Aorta (tissue), 5 donors: ENCODE measurements at places on chromosomes 3 and 15. TPM values are rescaled to one million over a fixed set of nuclear protein-coding genes. Genes with fewer than 3 reads are reported as not detected.

- no peak overlapping the region for H3K27ac ChIP-seq
- DNase-seq, result no peak
- no peaks in the 10 kb centered on the region for H3K4me1 ChIP-seq
- no peak overlapping the region for H3K4me3 ChIP-seq
- no peaks in the 10 kb centered on the region for H3K27me3 ChIP-seq
Measured at GRCh38 chr3:183148056-183148455, 14.5 kb downstream of the LAMP3 start.

The TMEM45A gene
- total RNA-seq, result 47.5 TPM

The ACKR2 gene
- 3.1 TPM for total RNA-seq

DNA sequence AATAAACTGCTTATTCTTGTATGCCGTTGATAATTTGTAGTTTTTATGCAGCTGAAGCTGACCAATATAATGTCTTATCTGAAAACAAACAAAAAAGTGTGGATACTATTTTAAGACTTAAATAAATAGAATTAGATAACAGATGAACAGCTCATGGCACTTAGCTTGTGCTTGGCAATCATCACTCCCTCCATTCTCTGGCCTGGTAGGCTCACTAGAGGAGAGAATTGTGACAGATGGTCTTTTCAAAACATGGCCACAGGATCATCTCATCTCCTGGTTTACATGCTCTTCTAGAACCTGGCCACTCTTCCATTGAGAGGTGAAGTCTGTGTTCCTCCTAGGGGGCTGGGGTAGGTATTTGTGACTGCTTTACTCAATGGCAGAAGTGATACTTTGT is 58.4 kb upstream of the RBP1 start:
- no peaks in the 10 kb centered on the region for H3K36me3 ChIP-seq
- H3K27ac ChIP-seq, result no peak overlapping the region
- H3K4me3 ChIP-seq, result no peak overlapping the region
- DNase-seq, result no peak
- H3K27me3 ChIP-seq, result no peaks in the 10 kb centered on the region
- peaks cover 2% of the 10 kb centered on the region for H3K4me1 ChIP-seq

- no peak overlapping the region for H3K27ac ChIP-seq
- no peak for DNase-seq
- H3K27me3 ChIP-seq, result no peaks in the 10 kb centered on the region
- H3K36me3 ChIP-seq, result no peaks in the 10 kb centered on the region
Measured at GRCh38 chr3:98232489-98232888, 31.6 kb upstream of the OR5H6 start.

The MYL3 gene
- 3.0 TPM for total RNA-seq

GRCh38 chr15:82963471-82964341 is 11.2 kb upstream of the HOMER2 start:
- H3K36me3 ChIP-seq, result peaks cover 2% of the 10 kb centered on the region
- no peak overlapping the region for H3K27ac ChIP-seq
- H3K4me3 ChIP-seq, result no peak overlapping the region
- H3K4me1 ChIP-seq, result no peaks in the 10 kb centered on the region

The GPD1L gene
- total RNA-seq, result 33.4 TPM

DNA sequence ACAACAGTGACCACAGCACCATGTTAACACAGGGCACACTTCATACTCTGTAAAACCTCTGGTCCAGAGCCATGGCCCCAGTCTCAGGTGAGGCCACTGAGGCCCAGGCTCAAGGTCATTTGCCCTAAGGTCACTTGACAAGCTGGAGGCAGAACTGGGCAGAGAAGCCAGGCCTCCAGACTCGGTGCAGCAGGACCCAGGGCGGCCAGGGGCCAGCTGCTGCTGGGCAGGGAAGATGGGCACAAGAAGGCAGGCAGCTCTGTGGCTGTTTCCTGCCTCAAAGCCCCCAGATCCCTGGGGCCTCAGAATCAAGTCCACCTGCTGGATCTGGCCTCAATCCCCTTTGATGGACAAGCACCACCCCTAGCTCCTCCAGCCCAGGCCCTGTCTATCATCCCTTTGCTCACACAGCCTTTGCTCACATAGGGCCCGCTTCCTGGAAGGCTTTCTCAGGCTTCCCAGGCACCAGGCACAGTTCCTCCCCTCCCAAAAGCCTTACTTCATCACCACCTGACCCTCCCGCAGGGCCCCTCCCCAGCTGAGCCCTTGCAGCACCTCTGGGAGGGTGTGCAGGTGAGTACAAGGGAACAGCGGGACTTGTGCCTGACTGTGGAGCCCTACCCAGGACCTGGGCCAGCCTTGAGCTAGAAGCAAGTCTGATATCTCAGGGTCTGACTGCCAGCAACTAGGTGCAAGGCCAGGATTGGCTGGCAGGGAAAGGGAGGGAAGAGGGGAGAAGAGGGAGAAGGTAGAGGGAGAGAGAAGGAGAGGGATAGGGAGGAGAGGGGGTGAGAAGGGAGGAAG is 38.0 kb upstream of the LINGO1 start:
- H3K36me3 ChIP-seq, result no peaks in the 10 kb centered on the region

DNA sequence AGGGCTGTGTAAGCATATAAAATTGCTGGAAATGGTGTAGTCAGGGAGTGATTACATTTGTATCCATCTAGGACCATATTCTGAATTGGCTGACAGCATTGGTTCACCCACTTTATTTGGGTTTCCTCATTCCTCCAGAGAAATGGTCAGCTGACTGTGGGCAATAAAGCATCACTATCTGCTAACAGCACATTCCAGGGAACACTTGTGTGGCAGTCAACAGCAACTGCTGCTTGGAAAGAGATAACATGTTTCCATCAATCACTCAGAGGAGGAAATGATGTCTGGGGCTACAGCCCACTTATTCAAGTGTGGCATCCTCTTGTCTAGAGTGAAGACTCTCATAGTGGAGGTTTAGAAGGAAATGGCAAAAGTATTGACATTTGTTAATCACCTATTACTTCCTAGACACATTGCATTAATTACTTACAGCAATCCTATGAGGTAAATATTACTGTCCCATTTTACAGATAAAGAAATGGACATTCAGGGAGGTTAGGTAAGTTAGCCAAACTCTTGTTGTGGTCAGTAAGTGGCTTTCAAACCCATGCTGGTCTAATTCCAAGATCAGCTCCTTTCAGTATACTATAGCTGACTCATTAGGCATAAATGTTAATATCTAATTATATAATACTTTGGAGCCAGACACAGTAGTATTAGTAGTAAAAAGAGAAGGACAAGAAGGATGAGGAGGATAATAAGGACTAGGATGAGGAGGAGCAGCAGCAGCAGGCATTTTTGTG is 247.8 kb downstream of the ALCAM start:
- H3K36me3 ChIP-seq, result no peaks in the 10 kb centered on the region
- H3K4me3 ChIP-seq, result no peak overlapping the region
- H3K27me3 ChIP-seq, result no peaks in the 10 kb centered on the region
- H3K27ac ChIP-seq, result no peak overlapping the region
- no peak for DNase-seq

The CYP8B1 gene
- total RNA-seq, result not detected

DNA sequence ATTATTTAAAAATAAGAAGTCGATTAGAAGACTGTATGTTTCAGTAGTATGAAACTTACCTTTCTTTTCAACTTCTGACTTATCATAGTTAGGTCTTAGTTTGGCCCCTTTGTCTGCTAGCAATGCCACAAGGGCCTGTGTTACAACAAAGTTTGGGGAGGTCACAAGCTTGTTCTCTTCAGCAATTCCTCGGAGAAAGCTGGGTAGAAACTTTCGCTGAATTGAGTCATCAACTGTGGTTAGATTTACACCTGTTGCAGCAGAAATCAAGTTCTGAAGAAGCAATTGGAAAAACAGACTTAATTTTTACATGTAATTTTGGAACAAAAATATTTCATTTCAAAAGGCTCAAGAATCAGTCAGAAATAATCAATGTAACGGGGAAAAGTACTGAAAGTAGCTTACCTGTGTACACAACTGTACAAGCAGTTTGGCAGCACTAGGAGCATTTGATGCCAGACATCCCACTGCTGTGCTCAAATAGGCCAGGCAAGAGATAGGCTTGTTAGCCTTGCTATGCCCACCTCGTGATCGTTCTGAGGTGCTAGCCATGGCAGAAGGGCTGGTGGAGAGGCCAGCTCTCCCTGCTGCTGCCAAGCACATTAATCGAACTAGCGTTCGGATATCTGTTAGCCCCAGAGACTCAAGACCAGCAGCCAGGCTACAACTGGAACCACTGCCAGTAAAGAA is 58.6 kb downstream of the FBXL22 start:
- H3K4me1 ChIP-seq, result no peaks in the 10 kb centered on the region
- no peaks in the 10 kb centered on the region for H3K27me3 ChIP-seq
- peaks cover 9% of the 10 kb centered on the region for H3K36me3 ChIP-seq
- no peak overlapping the region for H3K4me3 ChIP-seq
- DNase-seq, result no peak
- H3K27ac ChIP-seq, result no peak overlapping the region

DNA sequence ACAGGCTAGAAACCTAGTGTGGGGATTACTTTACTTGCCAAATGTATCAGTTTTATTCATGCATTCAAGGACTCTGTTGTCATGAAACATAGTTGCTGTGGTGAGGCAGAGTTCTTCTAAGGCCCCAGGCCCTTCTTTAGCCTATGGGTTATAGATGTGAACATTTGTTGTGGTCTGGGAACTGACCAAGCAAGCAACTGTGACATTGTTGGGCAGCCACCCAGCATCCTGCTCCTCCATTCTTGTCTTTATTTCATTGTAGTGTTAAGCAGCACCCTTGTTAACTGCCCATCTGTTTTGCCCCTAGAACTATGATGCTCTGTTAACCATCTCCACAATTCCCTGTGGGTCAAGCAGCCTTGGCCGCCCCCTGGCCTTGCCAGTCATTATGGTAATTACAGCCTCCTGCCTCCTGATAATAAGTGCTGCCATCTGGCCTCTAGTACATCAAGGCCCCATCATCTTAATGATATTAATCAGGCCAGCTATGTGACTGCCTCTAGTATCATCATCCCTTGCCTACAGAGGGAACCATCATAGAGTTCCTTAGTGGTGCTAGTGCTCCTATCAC is 12.2 kb upstream of the IFT57 start:
- H3K27me3 ChIP-seq, result no peaks in the 10 kb centered on the region
- no peak overlapping the region for H3K27ac ChIP-seq
- H3K36me3 ChIP-seq, result no peaks in the 10 kb centered on the region
- no peak for DNase-seq
- H3K4me1 ChIP-seq, result no peaks in the 10 kb centered on the region
- H3K4me3 ChIP-seq, result no peak overlapping the region

DNA sequence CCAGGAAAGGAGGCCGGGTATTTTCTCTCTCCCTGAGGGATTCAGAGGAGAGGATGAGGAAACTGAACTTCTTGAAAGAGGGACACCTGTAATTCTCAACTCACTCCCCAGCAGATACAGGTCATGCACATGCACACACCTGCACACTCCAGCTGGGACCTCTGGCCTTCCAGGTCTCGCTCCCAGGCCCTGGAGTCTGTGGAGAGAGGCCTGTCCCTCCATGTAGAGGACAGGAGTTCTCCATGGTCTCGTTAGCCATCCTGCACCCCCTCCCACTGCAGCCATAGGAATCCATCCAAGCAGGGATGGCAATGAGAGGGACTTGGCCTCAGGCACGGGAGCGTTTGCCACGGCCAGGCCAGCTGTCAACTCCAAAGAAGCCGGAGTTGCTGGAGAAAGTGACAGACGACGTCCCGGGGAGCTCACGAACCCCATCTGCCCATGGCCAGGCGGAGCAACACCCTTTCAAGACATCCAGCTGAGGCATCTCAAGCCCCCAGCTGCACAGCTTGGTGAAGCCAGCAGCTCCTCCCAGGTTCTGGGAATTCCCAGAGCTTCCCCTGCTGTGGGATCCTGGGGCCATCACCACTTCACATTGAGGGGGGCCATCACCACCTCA is 223.3 kb downstream of the UACA start:
- H3K27me3 ChIP-seq, result no peaks in the 10 kb centered on the region
- DNase-seq, result no peak
- no peaks in the 10 kb centered on the region for H3K36me3 ChIP-seq
- H3K27ac ChIP-seq, result no peak overlapping the region
- no peaks in the 10 kb centered on the region for H3K4me1 ChIP-seq

The ACP3 gene
- total RNA-seq, result 4.2 TPM

The EIF2A gene
- total RNA-seq, result 72.8 TPM

GRCh38 chr3:51539291-51539941 is 897 bp downstream of the RAD54L2 start:
- H3K4me3 ChIP-seq, result peak overlapping the region; percentile 87
- no peaks in the 10 kb centered on the region for H3K27me3 ChIP-seq
- DNase-seq, result no peak

The PPP4R2 gene
- total RNA-seq, result 65.4 TPM

The POTEB2 gene
- not detected for total RNA-seq

- no peak overlapping the region for H3K27ac ChIP-seq
- no peaks in the 10 kb centered on the region for H3K27me3 ChIP-seq
- DNase-seq, result no peak
- H3K36me3 ChIP-seq, result no peaks in the 10 kb centered on the region
- H3K4me1 ChIP-seq, result no peaks in the 10 kb centered on the region
- H3K4me3 ChIP-seq, result no peak overlapping the region
Measured at GRCh38 chr15:96054621-96055020, 275.9 kb upstream of the NR2F2 start.

DNA sequence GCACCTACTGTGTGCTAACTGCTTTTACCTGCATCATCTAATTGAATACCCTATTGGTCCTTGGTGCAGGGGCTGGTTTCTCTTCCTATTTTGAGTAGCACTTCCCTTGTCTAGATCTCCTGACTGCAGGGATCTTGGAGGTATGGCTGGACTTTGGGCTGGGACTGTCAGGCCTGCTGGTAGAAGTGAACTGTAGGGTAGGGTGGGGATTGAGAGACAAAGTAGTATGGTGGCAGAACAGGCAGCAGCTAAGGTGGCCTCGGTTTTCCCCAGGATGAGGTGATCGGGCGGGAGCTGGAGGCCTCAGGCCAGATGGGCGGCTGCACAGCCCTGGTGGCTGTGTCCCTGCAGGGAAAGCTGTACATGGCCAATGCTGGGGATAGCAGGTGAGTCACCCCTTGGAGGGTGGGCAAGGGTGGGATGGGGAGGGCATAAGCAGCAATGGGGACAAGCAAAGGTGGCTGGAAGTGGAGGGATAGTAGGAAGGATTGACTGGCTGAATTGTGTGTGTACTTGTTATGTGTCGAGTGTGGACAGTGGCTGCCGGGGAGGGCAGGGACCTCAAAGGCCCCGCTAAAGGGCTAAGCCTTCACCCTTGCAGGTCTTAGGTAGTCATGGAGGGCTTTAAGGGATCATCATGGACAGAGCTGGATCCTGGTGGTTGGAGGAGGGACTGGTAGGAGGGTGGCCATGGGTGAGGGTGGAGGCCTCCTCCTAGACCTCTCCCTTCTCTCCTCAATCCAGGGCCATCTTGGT is 2.0 kb downstream of the PPM1M start:
- H3K27ac ChIP-seq, result no peak overlapping the region
- H3K27me3 ChIP-seq, result no peaks in the 10 kb centered on the region
- H3K36me3 ChIP-seq, result no peaks in the 10 kb centered on the region

The CD200R1 gene
- total RNA-seq, result 3.0 TPM

The KBTBD13 gene
- total RNA-seq, result 1.5 TPM

The UQCC5 gene
- 9.1 TPM for total RNA-seq

DNA sequence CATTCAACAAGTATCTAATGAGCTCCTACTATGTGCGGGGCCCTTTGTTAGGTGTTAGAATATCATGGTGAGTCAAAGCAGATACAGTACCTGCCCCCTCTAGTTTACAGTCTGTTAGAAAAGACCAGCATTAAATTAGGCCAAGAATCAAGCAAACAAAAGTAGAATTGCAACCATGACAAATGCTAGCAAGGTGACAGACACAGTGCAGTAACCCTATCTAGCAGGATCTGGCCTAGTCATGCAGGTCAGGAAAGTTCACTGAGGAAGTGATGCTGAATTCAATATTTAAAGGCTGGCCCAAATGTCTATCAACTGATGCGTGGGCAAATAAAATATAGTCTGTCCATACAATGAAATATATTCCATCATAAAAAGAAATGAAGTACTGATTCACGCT is 200.7 kb downstream of the RORA start:
- no peak overlapping the region for H3K27ac ChIP-seq
- DNase-seq, result no peak
- no peaks in the 10 kb centered on the region for H3K27me3 ChIP-seq
- H3K4me1 ChIP-seq, result peaks cover 8% of the 10 kb centered on the region
